ENCODE measurements at places on chromosomes 12 and 14.

GRCh38 chr12:33587784-33588712, 148.4 kb upstream of the SYT10 start:
- DNase-seq = no peak

DNA sequence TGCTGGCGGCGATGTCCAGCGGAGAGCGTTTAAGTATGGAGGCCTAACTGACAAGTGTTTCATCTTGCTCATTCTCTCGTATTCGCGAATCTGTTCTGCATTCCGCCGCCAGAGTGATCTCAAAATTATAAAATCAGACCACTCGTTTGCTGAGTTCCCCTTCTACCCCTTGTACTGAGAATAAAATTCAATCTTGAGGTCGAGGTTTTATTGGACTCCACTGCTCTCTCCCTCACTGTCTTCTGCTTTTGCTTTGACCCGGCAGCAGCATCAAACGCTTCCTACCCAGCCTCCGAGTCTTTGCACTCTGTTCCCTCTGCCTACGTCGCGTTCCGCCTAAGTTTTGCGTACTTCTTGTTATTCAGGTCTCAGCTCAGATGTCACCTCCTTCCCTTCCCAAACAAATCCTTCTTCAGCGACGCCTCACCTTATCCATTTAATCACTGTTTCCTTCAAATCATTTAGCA, 462 bp downstream of the KNTC1 start:
- peak; percentile 38 for DNase-seq

GRCh38 chr12:120439646-120440247, 1.8 kb downstream of the COX6A1 start:
- peak; percentile 63 for DNase-seq

GRCh38 chr14:21322716-21323115, 42.8 kb downstream of the RPGRIP1 start:
- no peak for DNase-seq

DNA sequence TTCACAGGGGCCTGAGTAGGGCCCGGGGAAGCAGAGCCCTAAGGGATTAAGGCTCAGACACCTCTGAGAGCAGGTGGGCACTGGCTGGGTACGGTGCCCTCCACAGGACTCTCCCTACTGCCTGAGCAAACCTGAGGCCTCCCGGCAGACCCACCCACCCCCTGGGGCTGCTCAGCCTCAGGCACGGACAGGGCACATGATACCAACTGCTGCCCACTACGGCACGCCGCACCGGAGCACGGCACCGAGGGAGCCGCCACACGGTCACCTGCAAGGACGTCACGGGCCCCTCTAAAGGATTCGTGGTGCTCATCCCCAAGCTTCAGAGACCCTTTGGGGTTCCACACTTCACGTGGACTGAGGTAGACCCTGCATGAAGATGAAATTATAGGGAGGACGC, 7.1 kb downstream of the LTBR start:
- DNase-seq = no peak

DNA sequence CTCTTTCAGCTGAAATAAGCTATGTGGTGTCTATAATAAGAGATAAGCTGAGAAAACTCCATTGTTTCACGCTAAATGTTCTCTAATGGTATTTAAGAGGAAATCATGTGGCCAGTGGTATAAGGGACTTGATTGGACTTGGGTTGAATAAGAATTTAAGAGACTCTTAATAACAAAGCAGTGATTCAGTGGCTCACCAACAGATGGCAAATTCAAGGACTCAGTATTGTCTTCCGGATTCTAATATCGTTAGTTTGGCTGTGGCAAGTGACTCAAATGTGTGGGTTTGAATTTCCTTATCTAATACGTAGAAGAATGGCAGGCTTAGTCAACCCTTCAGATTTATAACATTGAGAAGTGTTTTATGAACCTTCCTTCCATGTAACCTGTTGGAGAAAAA, 49.1 kb upstream of the KCNH3 start:
- DNase-seq = no peak

DNA sequence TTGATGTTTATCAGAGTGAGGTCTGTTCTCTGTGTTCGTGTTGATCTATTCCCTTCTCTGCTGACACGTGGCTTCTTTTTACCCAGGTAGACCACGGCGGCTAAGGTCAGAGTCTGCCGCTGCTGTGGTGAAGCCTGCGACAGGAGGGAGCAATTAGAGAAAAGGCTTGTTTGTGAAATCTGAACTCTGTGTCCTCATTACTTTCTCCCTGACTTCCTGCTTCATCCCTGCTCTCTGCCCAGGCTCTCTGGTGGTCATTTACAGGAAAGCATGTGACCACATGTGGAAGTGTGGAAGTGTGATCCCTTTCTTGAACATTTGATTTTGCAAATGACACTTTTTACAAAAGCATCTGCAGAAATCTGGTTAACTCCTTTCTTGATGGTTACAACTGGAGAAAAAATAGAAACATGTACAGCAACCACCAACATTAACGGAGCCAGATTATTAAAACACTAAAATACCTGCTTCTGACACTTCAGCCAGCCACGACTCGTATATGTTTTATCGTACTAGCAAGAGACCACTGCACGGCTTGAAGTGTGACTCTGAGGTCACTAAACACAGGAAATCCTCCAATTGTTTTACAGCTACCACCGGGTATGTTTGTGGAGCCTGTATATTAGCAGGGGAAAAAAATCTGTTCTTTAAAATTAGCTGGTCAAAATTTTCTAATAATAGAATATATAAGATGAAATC, 388.6 kb upstream of the TMPO start:
- no peak for DNase-seq

- no peak for DNase-seq
These were observed 20.7 kb downstream of the FAIM2 start for GRCh38 chr12:49882851-49883464.

DNA sequence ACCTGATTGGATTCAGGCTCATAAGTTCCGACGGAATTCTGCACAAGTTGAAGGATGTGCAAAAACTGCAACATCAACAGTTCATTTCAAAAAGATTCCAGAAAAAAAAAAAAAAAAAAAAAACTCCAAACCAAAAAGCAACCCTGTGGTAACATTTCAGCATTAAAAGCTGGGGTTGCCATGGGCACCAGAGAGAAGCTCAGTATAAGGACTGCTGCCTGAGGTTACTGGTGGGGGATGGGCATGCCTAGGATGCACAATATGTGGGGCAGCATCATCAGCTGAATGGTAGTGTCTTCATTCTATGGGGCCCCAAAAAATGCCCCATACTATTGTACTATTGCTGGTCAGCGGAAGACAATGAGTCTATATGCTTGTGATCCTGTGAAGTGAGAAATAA, 44.7 kb downstream of the MBIP start:
- no peak for DNase-seq

DNA sequence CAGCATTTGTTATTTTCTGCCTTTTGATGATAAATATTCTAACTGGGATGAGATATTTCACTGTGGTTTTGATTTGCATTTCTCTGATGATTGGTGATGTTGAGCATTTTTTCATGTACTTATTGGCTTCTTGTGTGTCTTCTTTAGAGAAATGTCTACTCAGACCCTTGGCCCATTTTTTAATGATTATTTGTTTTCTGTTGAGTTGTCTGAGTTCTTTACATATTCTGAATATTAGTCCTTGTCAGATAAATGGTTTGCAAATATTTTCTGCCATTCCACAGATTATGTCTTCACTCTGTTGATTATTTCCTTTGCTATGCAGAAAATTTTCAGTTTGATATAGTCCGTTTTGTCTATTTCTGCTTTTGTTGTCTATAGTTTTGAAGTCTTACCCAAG, 317.0 kb downstream of the CEP128 start:
- no peak for DNase-seq

- DNase-seq = no peak
These were observed 6.6 kb downstream of the CFAP54 start for GRCh38 chr12:96495841-96496545.

- no peak for DNase-seq
These were observed 1.9 kb upstream of the CNPY2 start for GRCh38 chr12:56317675-56318074.

DNA sequence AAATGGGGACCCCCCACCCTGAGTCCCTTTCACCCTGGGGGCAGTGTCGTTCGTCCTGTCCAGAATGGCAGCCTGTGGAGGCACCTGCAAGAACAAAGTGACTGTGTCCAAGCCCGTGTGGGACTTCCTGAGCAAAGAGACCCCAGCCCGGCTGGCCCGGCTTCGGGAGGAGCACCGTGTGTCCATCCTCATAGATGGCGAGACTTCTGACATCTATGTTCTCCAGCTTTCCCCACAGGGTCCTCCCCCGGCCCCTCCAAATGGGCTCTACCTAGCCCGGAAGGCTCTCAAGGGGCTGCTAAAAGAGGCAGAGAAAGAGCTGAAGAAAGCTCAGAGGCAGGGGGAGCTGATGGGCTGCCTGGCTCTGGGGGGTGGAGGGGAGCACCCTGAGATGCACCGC, 2.2 kb downstream of the DTX3 start:
- DNase-seq = no peak

GRCh38 chr14:98623788-98624415, 648.1 kb downstream of the BCL11B start:
- no peak for DNase-seq

GRCh38 chr12:19035536-19035935, 94.0 kb upstream of the PLEKHA5 start:
- no peak for DNase-seq

DNA sequence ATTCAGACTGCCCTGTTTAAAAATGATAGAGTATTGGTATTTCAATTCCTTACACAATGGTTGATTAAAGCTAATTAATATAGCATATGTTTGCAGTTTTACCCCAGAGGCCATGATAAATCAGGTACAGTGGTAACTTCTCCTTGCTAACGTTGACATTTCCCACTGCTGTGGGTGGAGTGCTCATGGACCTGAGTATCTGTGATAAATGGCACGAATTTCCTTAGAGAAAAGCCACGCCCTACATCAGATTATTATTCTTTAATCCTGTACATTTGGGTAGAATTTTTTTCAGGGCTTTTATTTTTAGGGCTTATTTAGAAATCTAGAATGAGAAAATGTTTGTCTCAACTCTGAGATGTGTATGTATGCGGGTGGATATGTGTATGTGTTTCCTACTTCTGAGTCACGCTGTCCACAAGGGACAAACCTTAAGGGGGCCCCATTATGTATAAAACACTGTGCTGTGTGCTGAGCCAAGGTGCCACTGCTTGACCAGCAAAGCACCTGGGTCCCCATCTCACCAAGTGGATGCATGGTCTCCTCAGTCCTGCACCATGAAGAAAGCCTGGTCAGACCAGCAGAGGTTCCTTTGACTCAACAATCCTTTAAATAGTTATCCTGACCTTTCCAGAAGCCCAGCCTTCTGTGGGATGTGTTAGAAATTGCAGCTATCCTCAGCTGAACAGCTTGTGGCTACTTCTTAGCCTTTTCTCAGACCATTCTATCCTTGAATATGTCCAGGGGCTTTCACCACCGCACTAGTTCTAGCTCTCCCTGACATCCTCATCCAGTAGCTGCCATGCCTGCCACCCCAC, 57.9 kb upstream of the STK38L start:
- DNase-seq = no peak

- no peak for DNase-seq
These were observed 53.8 kb upstream of the GSC start for GRCh38 chr14:94823556-94824341.

DNA sequence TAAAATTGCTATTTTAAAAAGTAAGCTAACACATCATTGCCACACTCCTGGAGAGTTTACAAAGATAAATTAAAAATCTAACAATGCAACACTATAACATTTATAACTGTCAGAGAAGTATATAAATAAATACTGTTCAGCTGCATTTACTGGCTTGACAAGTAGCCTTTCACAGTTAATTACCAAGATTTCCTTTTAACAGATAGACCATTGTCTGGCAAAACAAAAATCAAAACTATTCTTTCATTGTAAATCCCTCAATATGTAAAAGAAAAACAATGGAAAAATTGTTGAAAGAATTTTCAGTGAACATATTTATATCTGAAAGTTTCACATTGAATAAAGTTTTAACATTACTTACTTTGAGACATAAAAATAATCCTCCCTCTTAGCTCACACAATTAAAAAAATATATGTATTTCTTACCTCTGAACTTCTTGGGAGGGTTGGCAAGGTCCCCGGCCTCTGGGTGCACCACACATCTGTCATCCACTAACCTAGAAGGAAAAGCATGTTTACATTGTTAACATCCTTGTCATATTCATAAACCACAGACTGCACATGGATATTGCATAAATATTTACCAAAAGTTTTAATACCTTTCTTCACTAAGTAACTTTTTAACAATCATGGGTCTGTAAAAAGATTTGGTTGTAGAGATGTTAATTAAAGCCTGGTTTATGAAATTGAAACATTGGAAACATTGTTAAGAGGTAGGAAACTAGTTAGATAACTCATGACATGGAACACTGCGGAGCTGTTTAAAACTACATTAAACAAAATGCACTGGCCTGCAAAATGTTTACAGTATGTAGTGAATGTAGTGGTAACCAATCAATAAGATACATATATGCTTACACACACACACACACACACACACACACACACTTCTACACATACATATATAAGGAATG, 43.0 kb downstream of the ITPR2 start:
- peak; percentile 40 for DNase-seq

- DNase-seq = no peak
These were observed 219.3 kb upstream of the EEA1 start for GRCh38 chr12:93148412-93148811.

GRCh38 chr12:51450806-51451205, 26.2 kb downstream of the SLC4A8 start:
- DNase-seq = no peak

DNA sequence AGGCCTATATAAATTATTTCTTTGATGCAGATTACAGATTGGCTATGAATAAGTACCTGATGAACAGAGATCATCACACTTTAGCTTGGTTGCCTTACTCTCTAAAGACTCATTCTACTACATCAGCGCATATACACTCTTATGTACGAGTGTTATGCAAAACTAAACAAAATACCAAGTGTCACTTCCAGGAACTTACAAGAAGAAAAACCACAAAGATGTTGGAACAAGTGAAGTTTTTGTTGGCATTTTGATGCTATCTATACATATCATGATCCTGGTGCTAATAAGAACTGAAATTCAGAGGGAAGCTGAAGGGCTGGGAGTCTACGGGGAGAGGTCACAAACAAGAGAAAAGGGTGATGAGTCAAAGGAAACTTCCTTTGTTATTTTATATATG, 47.9 kb upstream of the CERS5 start:
- DNase-seq = no peak

DNA sequence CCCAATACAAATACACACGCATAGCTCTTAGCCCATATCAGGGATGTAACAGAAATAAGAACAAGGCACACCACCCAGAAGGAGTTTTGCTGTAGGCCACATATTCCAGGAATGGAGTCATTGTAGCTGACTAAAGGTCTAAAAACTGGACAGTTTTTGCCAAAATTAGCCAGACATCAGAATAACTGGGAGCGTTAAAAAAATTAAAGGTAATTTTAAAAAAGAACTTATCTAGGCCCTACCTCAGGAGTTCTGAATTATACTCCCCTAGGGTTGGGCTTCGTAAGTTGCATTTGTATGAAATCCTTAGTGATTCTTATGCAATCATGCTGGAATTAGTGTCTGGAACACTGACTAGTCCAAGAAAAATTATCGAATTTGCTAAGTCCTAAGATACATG, 987.7 kb downstream of the GALC start:
- DNase-seq = no peak

- no peak for DNase-seq
These were observed 44.7 kb downstream of the KCTD10 start for GRCh38 chr12:109432431-109432830.

- no peak for DNase-seq
These were observed 4.1 kb downstream of the TSPAN11 start for GRCh38 chr12:30930641-30931040.
